Activated naive CD4-positive, alpha-beta T cell treated with anti-CD3 and anti-CD28 coated beads, Interleukin-2, amount 10 ng/mL, durations not matched to agents 5 hours and 36 hours (primary cell): ENCODE measurements at places on chromosomes 2 and 18. TPM values are rescaled to one million over a fixed set of nuclear protein-coding genes. Genes with fewer than 3 reads are reported as not detected.

Gene ABCB6
- total RNA-seq: 11.0 TPM

Gene PREPL
- 21.0 TPM for total RNA-seq

Gene CRYGC
- not detected for total RNA-seq

Gene ANKRD30B
- total RNA-seq: not detected

Gene SAG
- 0.55 TPM for total RNA-seq

Gene TMEM237
- total RNA-seq: 15.8 TPM

Gene TTR
- not detected for total RNA-seq

Gene DSC3
- total RNA-seq: not detected

Gene TBR1
- not detected for total RNA-seq

Gene RSAD2
- total RNA-seq: 12.9 TPM

Gene GDF7
- total RNA-seq: not detected

Gene TNFRSF11A
- total RNA-seq: 15.8 TPM

Gene L3MBTL4
- total RNA-seq: 0.10 TPM

Gene TYW5
- 8.1 TPM for total RNA-seq

Gene PRKAG3
- total RNA-seq: not detected

Gene COBLL1
- total RNA-seq: 0.13 TPM

Gene BMP10
- total RNA-seq: not detected

Gene SCN9A
- 0.26 TPM for total RNA-seq

Gene TMEM200C
- not detected for total RNA-seq

Gene EN1
- total RNA-seq: not detected

Gene NT5DC4
- total RNA-seq: not detected

Gene AGFG1
- 60.2 TPM for total RNA-seq

Gene VSNL1
- total RNA-seq: not detected

Gene SPIRE1
- 0.29 TPM for total RNA-seq

Gene ZNF2
- total RNA-seq: 3.4 TPM

Gene TOGARAM2
- total RNA-seq: 4.0 TPM
